ENCODE measurements at places on chromosomes 6 and 20.
A peak's percentile ranks its signal among the peaks of the same experiment; 100 is the strongest.

GRCh38 chr6:135128268-135128914 lies 52.7 kb upstream of the MYB start:
- DNase-seq = no peak

GRCh38 chr20:4074877-4075455 lies 59.6 kb upstream of the RNF24 start:
- no peak for DNase-seq

GRCh38 chr6:166419286-166419685 lies 36.5 kb upstream of the MPC1 start:
- peak; percentile 54 for DNase-seq

DNA sequence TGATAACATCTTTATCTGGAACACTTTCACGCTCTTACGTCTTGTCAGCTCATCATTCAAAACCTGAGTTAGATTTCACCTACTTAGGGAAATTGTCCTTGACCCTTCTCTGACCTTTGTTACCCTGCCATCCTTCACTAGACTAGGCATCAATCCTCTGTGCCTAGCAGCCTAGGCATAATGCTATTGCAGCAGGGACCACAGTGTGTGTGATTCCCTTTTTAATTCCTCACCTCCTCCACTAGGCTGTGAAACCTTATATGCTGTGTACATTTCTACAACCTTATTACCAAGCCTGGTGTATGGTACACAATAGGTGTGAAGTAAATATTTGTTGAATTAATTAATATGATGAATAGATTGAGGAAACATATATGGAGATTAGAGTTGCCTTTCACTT lies 66.7 kb upstream of the DEFB112 start:
- DNase-seq = no peak

DNA sequence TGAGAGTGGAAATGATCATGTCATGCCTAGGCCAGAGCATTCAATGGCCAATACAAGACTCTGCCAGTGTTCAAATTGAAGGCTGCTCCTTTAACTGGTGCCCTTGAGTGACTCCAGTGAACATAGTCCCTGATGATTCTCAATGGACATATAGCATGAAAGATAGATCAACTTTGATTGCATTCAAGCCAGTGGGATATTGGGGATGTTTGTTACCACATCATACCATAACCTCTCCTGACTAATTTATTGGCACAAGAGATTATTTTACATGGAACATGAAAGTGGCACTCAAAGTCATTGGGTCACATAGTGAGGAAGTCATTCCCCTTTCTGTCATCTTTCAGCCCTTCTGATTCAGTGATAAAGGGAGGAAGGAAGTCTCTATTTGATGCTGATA lies 139.0 kb downstream of the EYA2 start:
- no peak for DNase-seq

- no peak for DNase-seq
Measured at GRCh38 chr20:36593347-36593929, 12.1 kb upstream of the RAB5IF start.

- peak; percentile 84 for DNase-seq
Measured at GRCh38 chr6:144266091-144266649, 19.0 kb upstream of the UTRN start.

DNA sequence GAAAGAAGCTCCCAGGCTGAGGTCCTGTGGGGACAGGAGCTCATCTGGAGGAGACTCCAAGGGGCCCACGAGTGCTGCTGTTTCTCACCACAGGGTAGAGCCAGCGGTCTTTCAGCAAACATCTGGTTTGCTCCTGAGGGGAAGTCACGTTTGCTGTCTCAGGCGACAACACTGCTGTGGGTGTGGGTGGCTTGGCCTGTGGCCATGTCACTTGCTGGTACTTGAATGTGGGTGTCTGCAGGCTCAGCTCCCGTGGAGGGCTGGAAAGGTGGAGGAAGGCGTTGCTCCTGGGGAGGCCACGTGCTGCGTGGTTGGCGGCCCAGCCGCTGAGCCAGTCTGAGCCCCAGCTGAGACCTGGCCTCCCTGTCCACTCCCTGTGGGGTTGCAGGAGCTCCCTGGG lies 52.8 kb upstream of the MPC1 start:
- no peak for DNase-seq

GRCh38 chr6:51352506-51353029 lies 533.9 kb downstream of the TFAP2B start:
- no peak for DNase-seq

- DNase-seq = no peak
Measured at GRCh38 chr6:142929751-142930358, 15.1 kb downstream of the HIVEP2 start.

GRCh38 chr6:28884423-28885131 lies 39.2 kb downstream of the TRIM27 start:
- no peak for DNase-seq

GRCh38 chr6:157954150-157955117 lies 27.2 kb upstream of the SYNJ2 start:
- no peak for DNase-seq

DNA sequence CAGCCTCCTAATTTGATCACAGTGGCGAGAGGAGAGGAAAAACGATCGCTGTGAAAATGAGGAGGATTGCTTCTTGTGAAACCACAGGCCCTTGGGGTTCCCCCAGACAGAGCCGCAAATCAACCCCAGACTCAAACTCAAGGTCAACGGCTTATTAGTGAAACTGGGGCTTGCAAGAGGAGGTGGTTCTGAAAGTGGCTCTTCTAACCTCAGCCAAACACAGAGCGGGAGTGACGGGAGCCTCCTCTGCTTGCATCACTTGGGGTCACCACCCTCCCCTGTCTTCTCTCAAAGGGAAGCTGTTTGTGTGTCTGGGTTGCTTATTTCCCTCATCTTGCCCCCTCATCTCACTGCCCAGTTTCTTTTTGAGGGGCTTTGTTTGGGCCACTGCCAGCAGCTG lies 28.7 kb downstream of the SAYSD1 start:
- no peak for DNase-seq

GRCh38 chr20:35497320-35497719 lies 32.1 kb downstream of the C20orf173 start:
- DNase-seq = no peak

GRCh38 chr6:132364306-132365074 lies 36.8 kb downstream of the MOXD1 start:
- DNase-seq = no peak

- no peak for DNase-seq
Measured at GRCh38 chr6:166197361-166197760, 29.7 kb upstream of the TBXT start.

DNA sequence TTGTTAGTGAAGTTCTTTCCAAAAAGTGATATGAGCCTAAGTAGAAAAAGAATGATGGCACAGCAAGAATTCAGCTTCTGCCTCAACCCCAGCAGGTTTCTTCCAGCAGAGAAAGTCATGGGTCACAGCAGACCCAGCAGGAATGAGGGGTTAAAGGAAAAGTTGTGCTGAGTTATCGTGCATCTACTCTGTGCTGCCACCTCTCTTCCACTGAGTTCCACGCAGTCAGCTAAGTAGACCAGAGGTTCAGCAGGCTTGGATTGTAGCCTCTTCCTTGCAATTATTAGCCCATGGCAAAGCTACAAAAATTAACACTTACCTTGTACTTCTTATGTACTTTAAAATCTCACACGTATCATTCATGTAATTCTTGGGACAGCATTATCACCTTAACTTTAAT lies 510.8 kb downstream of the PTPRT start:
- DNase-seq = no peak

GRCh38 chr6:56575736-56576135 lies 67.0 kb downstream of the DST start:
- DNase-seq = no peak

DNA sequence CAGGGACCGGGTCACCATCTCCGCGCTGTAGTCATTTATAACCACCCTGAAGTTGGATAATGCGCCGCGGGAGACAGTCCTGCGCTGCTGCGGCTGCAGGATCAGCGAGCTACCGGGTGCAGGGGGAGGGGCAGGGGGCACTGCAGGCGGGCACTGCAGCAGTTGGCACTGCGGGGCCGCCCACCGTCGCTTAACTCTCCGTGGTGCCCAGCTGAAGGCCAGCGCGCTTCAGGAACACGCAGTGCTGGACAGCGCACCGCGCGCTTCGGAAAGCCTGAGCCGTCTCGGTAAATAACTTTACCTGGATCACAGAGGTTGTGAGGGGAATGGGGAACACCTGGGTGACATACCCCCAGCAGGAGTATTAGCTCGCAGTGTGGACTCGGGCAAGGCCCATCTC lies 12.4 kb upstream of the LRFN2 start:
- DNase-seq = no peak

GRCh38 chr20:40680161-40680959 lies 8.7 kb downstream of the MAFB start:
- no peak for DNase-seq

- DNase-seq = no peak
Measured at GRCh38 chr6:18527836-18528743, 140.9 kb downstream of the RNF144B start.

DNA sequence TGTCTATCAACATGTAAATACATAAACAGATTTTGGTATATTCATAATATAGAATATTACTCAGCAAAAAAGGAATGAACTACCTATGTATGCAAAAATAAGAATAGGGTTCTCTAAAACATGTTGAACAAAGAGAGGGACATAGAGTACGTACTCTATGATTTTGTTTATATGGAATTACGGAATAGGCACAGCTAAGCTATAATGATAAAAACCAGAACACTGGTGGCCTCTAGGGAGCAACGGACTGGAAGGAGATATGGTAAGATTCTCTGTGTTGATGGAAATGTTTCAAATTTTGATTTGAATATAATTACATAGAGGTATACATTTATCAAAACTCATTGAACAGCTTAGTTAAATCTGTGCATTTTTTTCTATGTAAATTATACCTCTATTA lies 19.6 kb downstream of the ADGRG6 start:
- DNase-seq = no peak

DNA sequence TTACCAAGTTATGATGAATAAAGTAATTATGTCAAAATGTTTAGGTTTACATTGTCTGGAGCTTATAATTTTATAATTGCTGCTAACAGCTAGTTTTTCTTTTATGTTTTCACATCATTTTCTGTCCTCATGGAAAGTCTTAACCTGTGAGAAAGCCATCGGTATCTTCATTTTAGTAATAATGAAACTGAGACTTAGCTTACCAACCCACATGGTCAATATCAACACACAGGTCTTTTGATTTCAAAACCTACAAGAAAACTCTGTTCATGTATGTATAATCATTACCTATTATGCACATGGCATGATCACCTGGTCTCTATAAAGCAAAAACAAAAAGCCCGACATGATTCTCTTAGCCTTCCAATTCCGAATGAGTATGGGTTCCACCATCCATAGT lies 61.9 kb downstream of the KCNQ5 start:
- DNase-seq = no peak

DNA sequence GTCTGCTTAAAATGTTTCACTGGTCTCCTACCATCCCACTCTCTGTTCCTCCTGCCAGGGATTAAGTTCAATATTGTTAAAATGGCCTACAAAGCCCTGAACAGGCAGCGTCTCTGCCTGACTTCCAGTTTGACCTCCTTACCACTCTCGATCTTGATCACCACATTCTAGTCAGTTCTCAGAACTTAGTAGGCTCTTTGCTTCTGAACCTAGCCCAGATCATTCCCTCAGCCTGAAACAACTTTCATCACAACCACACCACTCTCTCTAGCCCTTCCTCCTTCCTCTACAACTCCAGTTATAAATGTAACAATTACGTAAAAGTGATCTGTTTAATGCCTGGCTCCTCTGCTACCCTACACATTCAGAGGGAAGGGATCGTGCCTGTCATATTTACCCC lies 53.3 kb downstream of the ATG5 start:
- DNase-seq = no peak

- no peak for DNase-seq
Measured at GRCh38 chr20:44296011-44296410, 15.0 kb downstream of the FITM2 start.

- no peak for DNase-seq
Measured at GRCh38 chr6:4021854-4022695, 56.9 kb downstream of the FAM217A start.

DNA sequence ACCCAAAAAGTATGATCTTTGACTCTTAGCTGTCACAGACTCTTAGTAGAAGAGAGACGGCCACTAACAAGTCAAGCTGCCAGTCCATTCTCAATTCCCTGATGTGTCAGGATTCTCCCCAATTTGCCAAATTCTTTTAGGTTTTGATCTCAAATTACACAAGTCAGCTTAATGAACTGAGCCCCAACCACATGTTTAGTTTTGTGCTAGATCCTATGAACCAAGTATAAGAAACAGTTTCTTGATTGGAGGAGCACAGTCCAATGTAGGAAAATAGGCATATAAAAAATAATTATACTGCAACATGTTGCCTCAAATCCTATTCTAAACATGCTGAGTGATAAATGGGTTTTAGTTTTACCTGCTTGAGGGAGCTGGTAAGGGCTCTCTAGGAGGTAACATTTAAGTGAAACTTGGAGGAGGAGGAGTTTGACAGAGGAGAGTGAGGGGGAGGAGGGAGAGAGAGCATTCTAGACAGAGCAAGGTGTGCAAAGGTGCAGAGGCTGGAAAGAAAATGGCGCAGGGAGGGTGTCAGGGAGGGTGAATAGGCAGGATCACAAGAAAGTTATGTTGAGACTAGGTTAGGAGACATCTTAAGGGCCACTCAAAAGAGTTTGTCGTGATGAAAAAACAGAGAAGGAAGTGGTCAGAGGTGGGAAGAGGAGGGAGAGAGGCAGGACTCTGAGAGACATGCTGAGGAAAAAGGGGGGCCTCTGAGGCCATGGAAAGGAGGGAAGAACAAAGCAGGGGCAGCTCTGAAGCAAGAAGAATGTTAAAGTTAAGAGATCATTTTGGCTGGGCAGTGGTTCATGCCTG lies 22.8 kb upstream of the FAM83C start:
- DNase-seq = no peak

DNA sequence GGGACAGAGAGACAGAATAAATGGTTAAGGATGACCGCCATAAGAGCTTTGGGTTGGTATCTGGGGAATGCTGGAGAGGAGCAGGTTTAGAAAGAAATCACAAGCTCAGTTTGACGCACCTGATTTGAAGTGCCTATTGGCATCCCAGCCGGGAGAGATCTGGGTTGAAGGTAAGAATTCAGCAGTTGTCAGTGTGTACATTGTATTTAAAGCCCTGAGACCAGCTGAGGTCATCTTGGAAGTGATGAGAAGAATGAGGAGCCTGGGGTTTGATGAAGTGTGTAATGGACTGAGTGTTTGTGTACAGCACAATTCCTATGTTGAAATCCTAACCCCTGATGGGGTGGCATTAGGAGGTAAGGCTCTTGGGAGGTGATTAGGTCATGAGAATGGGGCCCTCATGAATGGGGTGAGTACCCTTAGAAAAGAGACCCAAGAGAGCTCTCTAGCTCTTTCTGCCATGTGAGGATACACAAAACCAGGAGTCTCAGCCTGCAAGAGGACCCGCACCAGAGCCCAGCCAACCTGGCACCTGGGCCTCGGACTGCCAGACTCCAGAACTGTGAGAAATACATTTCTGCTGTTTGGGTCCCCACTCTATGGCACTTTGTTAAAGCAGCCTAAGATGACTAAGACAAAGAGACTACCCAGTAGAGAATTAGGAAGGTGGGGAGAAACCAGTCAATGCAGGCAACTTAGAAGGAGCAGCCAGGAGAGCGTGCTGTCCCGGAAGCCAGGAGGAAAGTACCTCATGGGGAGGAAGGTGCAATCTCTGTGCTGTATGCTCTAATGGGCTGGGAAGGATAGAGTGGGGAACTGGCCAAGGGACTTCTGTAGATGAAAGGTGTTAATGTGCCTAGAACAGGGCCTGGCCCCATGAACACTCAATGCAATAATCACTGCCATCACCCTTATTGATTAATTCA lies 133.7 kb upstream of the SLC24A3 start:
- no peak for DNase-seq

- DNase-seq = no peak
Measured at GRCh38 chr20:10637031-10637559, 36.7 kb downstream of the JAG1 start.

GRCh38 chr20:39358052-39358451 lies 395.9 kb downstream of the DHX35 start:
- DNase-seq = no peak

Data from RWPE1 (cell line).